ENCODE measurements at places on chromosomes 16 and 17.

DNA sequence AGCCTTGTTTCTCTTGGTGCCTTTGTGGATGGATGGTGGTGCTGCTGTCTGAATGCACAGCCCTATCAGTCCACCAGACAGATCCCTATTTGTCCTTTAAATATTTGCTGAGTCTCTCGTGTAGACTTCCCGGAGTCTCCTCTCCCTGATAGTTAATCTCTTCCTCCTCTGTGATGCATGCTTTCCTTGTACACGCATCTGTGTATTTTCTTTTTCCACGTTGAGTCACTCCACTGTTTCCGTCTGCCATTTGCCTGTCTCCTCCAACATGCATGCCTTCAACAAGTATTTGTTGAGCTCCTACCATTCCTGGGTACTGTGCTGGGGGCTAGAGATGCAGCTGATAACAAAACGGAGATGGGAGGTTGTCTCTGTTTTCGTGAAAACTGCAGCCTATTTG is 282.6 kb downstream of the HAPSTR1 start:
- no peak for DNase-seq

- no peak for DNase-seq
These were observed 8.7 kb downstream of the PPP1R9B start for GRCh38 chr17:50141745-50142110.

DNA sequence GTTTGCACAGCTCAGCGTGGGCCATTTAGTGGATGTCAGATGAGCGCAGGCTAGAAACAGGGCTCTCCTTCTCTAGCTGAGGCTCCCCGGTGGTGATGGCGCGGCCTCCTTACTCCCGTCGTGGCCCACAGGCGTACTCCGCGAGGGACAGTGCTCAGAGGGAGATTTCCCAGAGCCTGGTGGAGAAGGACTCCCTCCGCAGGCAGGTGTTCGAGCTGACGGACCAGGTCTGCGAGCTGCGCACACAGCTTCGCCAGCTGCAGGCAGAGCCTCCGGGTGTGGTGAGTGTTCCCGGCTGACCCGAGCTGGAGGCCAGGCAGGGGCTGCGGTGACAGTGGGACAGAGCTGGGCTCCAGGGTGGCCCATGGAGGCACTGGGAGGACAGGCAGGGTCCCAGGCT is 21.4 kb downstream of the CARD14 start:
- no peak for DNase-seq

DNA sequence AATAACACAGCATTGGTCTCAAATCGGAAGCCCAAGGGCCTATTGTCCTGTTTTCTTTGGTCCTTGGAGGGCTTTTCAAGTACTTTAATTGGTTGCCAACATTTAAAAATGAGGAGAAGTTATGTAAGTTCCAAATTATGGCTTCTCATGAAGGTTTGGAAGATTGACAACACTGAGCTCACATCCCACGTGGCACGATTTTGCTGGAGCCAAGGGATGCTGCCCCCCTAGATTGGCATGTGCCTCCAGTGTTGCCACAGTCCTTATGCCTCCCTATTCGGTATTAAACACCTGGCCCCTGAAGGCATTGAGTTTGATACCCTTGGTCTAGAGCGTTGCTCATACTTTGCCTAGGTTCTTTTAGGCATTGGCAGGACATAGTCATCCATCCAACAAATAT is 108.0 kb downstream of the ZNF18 start:
- no peak for DNase-seq

- DNase-seq = no peak
These were observed 344.6 kb downstream of the SOX9 start for GRCh38 chr17:72465191-72466024.

DNA sequence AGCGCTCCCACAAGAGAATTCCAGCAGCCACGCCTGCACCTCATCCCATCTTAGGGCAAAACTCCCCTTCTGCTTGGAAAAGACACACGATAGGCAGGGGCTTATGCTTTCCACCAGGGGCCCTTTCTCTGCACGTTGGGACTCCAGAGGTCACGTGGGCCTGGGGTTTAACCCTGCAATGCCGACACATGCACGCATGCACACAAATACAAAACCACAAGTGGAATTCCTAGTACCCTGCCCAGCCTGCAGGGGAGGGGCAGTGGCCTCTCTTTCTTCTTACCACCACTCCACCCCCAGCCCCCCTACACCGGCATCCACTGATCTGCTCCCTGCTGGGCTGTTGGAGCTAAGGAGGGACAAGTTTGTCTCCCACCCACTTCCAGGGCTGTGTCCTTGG is 16.8 kb upstream of the CCDC182 start:
- DNase-seq = no peak

DNA sequence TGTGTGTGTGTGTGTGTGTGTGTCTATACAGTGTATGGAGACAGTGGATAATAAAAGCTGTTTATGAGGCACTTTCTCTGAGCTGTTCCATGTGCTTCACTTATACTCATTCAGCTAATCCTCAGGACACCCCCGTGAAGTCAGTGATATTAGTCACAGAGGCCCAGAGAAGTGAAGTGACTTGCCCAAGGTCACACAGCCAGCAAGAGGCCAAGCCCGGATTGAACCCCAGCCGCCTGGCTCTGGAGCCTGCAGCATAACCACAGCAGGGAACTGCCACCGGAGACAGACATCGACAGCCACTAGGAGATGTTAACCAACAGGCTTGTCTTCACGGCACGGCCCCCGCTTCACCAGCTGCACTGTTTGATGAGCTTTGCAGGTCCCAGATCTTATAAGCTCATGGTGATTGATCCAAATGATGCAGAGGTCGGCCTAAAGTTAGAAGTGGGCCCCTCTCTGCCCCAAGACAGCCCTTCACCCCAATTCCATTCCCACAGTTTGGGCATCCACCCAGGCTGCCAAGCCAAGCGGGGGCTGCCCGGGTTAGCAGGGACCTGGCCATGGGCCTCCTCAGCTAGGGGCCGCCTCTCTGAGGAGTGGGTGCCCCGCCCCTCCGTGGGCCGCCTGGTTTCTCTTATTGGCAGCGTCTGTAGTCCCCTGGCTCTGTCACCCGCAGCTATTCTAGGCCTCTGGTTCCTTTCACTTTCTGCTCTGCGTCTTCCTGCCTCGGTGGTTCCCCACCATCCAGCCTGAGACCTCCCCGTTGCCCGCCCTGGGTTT is 30.9 kb downstream of the SOCS1 start:
- peak; percentile 67 for DNase-seq

GRCh38 chr17:82204831-82205719 is 7.6 kb downstream of the CCDC57 start:
- peak; percentile 47 for DNase-seq

DNA sequence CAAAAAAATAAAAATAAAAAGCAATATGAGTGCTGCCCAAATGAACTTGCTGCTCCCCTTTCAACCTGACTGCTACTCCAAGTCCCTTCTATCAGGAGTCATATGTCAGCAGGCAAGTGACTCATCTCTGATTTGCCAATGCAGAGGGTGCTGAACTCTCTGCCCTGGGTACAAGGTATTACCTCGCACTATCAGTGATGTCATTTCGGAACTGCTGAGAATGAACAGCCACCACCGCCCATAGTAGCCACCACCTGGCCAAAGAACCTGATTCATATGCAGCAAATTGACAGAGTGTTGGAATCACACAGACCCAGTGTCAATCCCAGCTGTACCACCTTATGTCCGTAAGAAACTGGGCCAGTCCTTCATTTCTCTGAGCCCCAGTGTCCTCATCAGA is 31.2 kb downstream of the LYRM9 start:
- no peak for DNase-seq

DNA sequence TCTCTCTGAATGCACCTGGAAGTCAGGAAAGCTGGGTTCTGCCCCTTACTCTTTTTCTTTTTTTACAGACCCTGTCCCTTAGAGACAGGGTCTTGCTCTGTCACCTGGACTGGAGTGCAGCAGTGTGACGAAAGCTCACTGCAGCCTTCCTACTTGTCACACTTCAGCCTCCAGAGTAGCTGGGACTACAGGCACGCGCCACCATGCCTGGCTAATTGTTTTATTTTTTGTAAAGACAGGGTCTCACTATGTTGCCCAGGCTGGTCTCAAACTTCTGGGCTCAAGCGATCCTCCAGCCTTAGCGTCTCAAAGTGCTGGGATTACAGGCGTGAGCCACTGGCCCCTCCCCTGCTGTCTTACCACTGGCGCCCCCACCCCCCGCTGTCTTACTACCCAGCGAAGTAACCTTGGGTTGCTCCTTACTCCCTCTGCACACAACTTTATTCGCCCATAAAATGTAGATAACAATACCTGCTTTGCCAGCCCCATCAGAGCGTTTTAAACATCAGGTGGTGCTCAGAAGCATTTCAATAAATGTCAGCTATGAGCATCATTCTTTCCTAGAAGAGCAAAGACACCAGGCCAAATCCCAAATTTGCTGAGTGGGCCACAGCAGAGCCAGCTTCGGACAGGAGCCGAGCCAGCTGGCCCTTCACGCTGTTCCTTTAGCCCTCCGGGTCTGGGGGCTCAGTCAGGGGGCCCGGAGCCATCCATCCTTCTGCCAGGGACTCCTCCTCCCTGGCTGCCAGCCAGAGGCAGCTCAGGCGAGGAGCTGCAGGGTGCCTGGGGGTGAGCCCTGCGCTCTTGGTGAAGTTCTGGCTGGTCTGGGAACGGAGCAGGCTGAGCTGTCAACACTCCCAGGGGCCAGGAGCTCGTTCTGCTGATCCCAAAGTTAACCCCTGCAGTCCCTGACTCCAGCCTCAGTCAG is 24.4 kb downstream of the SRL start:
- no peak for DNase-seq

DNA sequence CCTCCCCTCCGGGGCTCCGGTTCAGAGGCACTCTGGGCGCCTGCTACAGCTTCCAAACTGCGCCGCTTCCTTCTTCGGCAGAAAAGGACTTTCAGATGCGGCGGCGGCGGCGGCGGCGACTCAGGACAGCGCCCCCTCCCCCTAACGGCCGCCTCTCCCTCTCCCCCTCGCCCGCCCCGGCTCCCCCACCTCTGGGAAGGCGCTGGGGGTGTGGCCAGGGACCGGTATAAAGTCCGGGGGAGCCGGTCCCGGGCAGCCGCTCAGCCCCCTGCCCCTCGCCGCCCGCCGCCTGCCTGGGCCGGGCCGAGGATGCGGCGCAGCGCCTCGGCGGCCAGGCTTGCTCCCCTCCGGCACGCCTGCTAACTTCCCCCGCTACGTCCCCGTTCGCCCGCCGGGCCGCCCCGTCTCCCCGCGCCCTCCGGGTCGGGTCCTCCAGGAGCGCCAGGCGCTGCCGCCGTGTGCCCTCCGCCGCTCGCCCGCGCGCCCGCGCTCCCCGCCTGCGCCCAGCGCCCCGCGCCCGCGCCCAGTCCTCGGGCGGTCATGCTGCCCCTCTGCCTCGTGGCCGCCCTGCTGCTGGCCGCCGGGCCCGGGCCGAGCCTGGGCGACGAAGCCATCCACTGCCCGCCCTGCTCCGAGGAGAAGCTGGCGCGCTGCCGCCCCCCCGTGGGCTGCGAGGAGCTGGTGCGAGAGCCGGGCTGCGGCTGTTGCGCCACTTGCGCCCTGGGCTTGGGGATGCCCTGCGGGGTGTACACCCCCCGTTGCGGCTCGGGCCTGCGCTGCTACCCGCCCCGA is at the start of gene IGFBP4:
TSS of gene IGFBP4 (plus strand) at position 255 of the 792 bp plus-strand sequence. CDS start at position 541, 286 bp downstream.
- peak; percentile 51 for DNase-seq

- no peak for DNase-seq
These were observed 544.9 kb downstream of the TOX3 start for GRCh38 chr16:52002026-52002425.

- DNase-seq = no peak
These were observed 8.5 kb upstream of the CES3 start for GRCh38 chr16:66952430-66953110.

- no peak for DNase-seq
These were observed 111.9 kb downstream of the GNAO1 start for GRCh38 chr16:56303066-56303715.

DNA sequence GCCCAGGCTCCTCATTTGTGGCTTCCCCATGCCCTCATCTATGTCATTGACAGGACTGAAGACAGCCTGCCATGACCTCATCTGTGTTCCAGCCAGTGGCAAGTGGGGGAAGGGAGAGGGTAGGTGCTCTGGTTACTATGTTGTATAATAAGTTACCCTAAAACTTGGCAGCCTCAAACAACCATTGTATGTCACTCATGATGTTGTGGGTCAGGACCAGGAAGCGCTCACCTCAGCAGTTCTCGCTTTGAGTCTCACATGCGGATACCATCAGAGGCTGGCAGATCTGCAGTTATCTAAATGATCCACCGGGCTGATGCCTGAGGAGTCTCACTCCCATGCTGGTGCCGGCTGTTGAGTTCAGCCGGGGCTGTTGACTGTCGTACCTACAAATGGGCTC is 89.0 kb upstream of the TMEM97 start:
- DNase-seq = no peak

DNA sequence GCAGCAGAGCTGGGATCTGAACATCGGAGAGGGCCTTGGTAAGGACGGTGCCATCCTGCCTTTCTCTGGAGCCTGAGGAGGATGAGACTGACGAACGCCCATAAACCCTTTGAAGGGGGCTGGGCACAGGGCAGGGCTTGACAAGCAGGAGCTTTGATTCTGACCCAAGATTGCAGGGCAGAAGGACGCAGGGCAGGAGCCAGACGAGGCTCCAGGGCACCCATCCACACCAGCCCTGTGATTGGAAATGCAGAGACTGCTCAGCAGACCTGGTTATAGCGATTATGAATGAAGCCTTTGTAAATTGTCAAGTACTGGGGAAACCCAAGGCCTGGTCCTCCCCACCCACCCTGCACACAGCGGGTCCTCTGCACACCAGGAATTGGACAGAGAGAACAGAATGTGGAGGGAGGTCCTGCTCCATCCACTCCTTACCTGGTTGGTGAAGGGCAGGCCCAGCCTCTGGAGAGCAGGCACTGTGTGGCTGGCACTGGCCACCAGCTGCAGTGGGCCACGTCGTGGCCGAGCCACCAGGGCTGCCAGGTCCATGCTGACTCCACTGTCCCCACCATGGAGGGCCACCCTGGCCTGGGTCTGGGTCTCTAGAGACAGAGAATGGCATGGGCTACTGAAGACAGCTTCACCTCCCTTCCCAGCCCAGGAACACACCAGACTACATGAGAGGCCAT is 68.8 kb downstream of the RMI2 start:
- no peak for DNase-seq

- DNase-seq = no peak
These were observed 164.4 kb upstream of the XYLT1 start for GRCh38 chr16:17635183-17635582.

- no peak for DNase-seq
These were observed 1576.8 kb upstream of the GOT2 start for GRCh38 chr16:60310846-60311445.

- DNase-seq = no peak
These were observed 171.1 kb downstream of the ABCC12 start for GRCh38 chr16:47984669-47985068.

DNA sequence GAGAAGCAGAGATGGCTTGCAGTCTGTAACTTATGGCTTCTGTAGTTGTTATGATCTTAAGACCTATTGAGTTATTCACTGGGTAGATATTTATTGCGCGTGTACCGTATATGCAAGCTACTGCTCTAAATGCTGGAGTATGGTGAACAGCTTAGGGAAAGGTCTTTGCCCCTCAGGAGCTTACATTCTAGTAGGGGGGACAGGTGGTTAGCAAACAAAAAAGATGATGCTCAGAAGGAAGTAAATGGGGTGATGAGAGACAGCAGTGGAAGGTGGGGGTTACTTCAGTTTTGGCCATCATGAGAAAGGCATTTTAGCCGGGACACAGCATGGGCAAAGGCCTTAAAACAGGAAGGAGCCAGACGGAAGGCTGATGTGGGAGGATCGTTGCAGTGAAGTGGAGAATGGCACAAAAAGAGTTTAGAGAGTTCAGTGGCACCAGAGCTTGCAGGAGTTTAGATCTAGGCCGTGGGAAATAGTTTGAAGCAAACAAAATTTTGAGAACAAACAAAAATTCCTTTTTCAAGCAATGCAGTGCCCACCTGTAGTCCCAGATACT is 2.1 kb downstream of the ARMC7 start:
- DNase-seq = no peak

- DNase-seq = no peak
These were observed 28.5 kb upstream of the SHCBP1 start for GRCh38 chr16:46649588-46650253.

GRCh38 chr17:42509841-42510240 is 26.2 kb upstream of the NAGLU start:
- no peak for DNase-seq

Data from HL-60 (cell line).